ENCODE measurements at places on chromosomes 2 and 18.

DNA sequence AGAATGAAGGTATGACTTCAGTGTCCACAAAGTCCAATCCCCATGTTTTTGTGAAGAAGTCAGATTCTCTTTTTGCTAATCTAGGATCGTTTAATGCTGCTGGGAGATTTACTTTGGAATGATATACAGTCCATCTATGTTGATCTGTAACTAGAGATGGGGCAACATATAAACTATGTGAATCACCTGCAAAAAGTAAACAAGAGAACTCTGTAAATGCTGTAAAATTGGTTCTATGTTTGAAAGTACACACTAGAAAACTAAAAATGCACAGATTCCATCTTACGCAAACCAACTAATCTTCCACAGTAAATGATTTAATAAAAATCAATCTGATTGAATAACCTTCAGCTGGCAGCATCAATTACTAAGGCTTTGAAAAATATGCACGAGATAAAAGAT, 37.5 kb downstream of the VPS54 start:
- DNase-seq: no peak

DNA sequence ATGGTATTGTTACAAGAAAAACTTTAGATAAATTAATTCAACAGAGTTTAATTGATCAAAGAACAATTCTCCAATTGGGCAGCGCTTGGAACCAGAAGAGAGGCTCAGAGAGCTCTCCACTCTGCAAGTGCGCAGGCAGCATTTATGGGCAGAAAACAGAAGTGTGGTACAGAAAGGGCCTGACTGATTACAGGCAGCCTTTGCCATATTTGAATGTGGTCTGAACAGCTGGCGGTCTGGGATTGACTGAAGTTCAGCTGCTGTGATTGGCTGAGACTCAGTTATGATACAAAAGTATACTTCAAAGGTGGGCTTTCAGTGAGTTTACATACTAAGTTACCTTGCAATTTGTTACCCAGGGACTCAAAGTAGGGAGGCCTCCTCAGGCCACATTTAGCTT, 301.3 kb upstream of the ID2 start:
- no peak for DNase-seq

- DNase-seq: no peak
Observed at GRCh38 chr2:101729521-101730190, 32.1 kb downstream of the MAP4K4 start.

- DNase-seq: no peak
Observed at GRCh38 chr2:44247924-44248323, 27.4 kb upstream of the SLC3A1 start.

GRCh38 chr2:172021074-172021931, 21.6 kb downstream of the METAP1D start:
- no peak for DNase-seq

- no peak for DNase-seq
Observed at GRCh38 chr18:54794823-54795222, 33.5 kb upstream of the RAB27B start.

- no peak for DNase-seq
Observed at GRCh38 chr2:164014068-164014731, 278.4 kb upstream of the FIGN start.

DNA sequence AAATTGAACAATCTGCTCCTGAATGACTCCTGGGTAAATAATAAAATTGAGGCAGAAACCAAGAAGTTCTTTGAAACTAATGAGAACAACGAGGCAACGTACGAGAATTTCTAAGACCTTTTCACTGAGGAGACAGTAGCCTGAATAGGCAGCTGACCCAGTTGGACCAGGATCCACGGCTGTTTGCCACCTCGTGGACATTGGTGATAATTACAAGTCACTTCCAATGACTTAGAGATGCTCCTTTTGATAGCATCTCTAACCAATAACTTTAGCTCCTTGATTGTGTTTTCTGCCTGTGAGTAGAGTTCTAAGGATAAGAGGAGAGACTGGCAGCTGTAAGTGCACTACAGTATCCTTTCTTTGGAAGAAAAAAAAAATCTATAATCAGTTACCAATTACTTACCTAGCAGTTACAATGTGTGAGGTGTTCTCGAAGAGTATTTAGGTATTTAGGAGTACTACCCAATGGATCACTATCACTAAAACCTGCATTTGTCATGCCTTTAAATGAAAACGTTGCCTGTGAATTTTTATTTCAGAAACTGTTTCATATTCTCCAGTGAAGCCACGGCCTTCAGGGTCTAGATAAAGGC, 31.3 kb upstream of the CNTNAP5 start:
- DNase-seq: no peak

DNA sequence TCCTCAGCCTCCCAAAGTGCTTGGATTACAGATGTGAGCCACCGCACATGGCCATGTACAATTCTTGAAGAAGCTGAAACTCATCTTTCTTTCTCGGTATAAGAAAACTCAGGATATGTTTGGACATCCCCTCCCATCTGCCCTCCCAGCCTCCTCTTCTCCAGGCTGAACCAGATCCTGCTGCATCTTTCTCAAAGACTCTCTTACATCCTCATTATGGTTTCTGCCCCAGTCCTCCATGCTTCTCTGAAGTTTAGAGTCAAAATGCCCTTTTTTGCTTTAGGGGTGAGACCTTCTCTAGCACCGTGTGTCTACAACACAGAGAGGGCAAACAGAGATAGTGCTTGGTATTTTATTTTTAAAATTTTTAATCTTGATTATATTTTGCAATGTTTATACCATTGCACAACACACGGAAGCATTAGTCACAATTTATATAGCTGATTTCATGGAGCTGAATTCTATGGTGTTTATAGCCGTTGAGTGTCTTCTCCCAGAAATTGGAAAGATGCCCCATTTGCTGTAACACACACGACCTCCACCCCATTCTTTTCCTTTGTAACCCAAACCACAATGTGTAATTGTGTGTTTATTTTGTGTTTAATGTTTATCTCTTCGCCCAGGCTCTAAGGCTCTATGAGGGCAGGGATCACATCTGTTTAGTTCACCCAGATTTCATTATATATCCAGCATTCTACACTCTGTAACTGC, 206.0 kb upstream of the TNP1 start:
- no peak for DNase-seq

DNA sequence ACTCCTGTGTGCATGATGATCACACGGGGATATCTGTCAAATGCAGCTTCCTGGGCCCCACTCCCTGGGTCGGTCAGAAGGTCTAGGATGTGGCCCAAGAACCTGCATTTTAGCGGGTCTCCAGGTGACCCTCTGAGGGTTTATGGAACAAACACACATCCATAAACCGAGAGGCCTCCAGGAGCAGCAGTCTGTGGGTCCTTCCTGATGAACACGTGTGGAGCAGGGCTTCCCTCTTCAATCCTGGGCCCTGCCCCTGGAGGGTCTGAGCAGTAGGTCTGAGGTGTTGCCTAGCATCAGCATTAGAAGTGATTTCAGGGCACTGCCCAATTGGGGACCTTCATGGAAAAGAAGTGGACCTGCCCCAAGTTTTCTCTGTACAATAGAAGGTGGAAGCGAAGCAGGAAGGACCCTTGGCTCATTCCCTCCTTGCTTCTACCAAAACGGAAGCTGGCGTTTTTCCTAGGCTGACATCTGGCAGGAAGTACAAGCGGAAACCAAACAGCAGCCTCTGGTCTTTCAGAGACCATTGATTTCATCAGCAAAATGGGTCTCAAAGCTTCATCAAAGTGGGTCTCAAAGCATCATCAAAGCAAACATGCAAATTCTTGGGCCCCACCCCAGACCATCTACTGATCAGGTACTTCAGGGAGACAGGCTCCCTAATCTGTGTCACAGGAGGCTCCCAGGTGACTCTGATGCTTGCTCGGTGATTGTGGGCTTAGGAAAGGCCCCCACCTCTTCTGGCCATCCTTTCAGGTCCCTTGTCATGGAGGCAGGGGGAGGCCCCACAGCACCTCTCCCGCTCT, 30.7 kb downstream of the INO80C start:
- no peak for DNase-seq

- DNase-seq: no peak
Observed at GRCh38 chr18:58649966-58650816, 21.1 kb upstream of the MALT1 start.

DNA sequence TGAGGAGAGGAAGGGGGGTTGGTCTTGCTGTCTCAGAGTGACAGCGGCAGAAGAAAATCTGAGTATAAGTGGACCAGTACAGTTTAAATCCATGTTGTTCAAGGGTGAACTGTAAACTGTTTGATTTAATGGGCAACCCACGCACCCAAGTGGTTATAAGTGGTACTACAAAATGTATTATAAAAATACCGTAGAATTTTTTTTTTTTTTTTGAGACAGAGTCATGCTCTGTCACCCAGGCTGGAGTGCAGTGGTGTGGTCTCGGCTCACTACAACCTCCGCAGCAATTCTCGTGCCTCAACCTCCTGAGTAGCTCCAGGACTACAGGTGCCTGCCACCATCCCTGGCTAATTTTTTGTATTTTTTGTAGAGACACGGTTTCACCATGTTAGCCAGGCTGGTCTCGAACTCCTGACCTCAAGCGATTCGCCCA, 2.1 kb upstream of the CHCHD5 start:
- DNase-seq: no peak

- DNase-seq: no peak
Observed at GRCh38 chr2:119488245-119489214, 35.8 kb downstream of the SCTR start.

DNA sequence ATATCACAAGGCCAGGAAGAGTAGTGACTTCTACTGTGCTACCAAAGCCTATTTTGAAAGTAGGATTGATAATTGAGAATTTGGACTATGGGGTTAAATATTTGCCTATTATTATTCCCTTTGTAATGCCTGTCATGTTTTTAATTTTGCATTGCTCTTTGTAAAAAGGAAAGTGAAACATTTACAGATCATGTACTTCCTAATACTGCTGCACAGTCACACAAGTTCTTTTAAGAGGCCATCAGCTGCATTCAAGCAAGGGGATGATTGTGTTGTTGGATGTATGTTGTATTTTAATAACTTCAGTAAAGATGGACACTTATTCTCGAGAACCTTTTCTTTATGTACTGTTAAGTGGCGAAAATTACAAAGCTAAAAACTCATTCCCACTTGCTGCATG, 70.1 kb downstream of the PLEKHA3 start:
- DNase-seq: no peak

DNA sequence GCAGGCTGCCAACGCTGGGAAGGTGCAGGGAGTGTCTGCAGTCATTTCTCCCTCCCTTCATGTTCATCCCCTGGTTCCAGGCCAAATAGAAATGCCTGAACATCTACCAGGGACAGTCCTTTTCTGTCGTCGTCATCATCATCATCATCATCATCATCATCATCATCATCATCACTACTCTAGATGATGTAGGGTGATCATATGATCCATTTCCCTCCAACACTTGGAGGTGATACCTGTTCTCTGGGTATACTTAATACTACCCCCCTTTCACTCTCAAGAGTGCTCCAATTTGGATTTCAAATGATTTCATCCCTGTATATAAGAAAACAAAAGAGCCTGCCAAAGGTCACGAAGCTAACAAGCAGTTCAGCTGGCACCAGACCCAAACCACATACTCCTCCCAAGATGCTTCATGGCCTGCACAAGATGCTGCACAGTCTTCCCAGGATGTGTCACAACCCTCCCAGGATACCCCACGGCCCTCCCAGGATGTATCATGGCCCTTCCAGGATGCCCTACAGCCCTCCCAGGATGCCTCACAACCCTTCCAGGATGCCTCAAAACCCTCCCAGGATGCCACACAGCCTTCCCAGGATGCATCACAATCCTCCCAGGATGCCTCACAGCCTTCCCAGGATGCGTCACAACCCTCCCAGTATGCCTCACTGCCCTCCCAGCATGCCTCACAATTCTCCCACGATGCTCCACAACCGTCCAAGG, 257.9 kb downstream of the DYSF start:
- DNase-seq: no peak

GRCh38 chr2:10581021-10581420, 108.8 kb downstream of the NOL10 start:
- DNase-seq: no peak

GRCh38 chr18:1094409-1094808, 189.7 kb downstream of the ADCYAP1 start:
- no peak for DNase-seq

DNA sequence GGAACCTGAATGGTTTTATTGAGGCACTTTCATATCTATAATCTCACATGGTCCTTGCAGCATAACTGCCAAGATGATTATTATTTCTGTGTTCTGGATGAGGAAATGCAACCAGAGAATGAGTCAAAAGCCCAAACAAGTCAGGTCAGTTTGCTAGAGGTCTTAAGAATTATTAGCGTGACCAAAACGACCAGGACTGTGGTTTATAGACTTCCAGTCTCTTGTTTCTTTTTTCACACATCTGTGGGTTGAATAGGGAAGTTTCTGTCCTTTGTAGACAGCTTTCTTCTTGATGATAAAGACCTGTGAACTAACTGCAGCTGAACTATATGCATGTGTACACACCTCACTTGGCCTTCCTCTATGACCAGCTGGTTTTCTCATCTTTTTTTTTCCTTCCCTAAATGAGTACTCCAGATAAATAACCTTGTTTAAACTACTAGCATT, 13.9 kb downstream of the ADAM23 start:
- no peak for DNase-seq

GRCh38 chr2:65647249-65647842, 214.9 kb upstream of the SPRED2 start:
- DNase-seq: no peak

GRCh38 chr2:230661072-230661957, 51.3 kb upstream of the CAB39 start:
- DNase-seq: no peak

- no peak for DNase-seq
Observed at GRCh38 chr2:209633911-209634310, 137.7 kb upstream of the UNC80 start.

DNA sequence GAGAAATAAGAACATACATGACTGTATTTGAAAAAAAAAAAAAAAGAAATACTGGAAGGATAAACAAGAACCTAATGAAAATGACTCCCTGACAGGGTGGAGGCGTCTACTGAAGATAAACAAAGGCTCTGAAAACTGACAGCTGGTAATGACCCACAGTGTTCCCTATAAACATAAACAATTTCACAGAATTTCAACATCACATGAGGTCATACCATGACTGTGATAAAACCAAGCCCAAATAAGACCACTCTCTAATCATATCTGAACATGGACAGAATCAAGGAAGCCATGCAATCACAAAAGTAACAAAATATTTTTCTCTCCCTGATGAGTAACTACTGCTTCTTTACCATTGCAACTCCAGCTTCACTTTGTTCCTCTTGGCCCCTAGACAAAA, 159.3 kb downstream of the FAM124B start:
- DNase-seq: no peak

DNA sequence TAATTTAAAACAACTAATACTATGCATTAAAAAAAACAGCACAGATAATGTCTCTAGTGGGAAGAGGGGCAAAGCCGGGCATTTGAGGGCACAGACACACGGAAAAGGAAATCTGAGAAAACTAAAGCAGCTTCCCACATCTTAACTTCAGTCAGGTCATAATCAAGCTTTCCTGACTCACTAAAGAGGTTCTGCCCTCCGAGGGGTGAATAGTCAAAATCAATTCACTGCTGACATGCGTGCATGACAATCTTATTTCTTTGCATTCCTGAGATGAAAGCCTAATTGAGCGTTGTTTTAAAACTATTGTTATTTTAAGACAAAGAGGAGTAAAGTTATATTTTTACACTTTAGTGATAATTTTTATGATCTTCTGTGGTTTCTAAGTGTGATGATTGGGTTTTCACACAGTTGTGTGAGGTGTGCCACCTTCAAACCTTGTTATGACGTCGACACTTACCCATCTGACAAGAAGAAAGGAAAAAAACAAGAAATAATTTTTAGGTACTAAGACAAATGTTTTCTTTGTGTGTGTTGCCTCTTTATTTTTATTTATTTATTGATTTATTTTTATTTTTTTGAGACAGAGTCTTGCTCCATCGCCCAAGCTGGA, 90.9 kb downstream of the GATA6 start:
- DNase-seq: no peak

GRCh38 chr2:40758401-40759155, 306.7 kb upstream of the SLC8A1 start:
- DNase-seq: no peak

All from cortex of kidney (tissue), 1 donor.